ENCODE measurements at places on chromosomes 16 and 17.

DNA sequence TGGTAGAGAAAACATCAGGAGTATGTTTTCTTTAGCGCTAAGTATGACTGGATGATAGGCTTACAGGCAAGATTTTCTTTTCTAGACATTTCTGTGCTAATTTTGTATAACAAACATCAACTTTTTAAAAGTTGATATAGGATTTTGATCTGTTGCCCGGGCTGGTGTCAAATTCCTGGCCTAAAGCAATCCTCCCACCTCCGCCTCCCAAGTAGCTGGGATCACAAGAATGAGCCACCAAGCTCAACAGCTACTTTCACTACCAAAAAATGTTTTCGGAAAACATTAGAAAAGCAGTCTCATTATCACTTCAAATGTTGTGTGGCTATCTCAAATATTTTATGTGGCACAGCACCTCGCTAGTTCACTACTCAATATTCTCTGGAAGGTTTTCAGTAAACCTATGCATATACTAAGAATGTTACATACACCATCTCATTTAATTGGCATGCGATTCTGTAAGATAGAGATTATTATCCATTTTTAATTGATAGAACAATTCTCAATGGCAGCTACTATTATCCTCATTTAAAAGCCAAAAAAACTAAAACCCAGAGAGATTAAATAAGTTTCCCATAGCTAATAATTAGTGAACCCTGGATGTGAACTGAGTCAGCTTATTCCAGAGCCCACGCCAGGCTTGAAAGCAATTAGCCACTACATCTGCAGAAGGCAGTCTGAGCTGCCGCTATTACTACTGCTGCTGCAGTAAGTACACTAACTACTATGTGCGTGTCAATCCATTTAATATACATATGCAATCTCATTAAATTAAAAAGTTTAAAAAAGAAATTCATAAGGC, 41.7 kb downstream of the CREBBP start:
- DNase-seq, result no peak

DNA sequence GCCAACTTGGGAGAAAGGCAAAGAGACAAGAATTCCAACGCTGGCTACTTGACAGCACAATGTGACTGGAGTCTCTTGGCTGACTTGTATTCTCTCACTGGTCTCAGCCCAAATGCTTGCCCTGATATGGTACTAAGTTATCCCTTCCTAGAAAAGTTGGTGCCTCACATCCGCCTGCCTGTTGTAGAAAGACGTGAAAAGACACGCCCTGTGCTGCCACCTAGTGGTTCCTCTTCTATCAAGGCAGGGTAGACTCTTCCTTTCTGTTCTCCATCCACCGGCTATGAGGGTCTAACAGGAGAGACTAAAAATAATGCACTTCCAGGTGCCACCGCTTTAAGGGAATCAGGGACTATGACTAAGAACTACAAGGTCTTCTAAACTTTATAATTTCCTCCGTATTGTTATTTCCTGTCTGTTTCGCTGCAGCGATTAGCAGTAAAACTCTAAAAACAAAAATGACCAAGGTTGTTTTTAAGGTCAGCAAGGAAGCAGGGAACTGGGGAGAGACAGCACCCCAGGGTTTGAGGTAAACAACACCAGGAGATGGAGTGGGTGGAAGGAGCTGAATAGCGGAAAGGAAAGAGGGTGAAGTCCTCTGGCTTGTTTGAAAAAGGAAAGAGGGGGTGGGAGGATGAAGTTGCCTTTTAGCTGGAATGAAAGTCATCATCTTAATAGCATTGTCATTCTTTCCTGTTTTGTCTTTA, 109.5 kb downstream of the YPEL2 start:
- peak; percentile 97 for DNase-seq

DNA sequence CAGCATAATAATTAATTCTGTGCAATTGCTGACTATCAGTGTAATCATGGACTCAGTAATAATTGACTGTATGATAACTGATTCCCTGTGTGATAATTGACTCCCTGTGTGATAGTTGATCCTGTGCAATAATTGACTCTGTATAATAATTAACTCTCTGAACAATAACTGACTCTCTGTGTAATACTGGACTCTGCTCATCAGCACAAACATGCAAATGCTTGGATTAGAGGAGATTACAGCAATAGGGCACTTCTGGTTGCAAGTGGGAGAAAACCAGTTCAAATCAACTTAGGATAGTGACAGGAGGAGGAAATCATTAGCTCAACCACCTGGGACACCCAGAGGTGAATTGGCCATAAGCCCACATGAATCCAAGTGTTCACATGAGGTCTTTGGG, 582.1 kb downstream of the RBFOX1 start:
- DNase-seq, result peak; percentile 24

DNA sequence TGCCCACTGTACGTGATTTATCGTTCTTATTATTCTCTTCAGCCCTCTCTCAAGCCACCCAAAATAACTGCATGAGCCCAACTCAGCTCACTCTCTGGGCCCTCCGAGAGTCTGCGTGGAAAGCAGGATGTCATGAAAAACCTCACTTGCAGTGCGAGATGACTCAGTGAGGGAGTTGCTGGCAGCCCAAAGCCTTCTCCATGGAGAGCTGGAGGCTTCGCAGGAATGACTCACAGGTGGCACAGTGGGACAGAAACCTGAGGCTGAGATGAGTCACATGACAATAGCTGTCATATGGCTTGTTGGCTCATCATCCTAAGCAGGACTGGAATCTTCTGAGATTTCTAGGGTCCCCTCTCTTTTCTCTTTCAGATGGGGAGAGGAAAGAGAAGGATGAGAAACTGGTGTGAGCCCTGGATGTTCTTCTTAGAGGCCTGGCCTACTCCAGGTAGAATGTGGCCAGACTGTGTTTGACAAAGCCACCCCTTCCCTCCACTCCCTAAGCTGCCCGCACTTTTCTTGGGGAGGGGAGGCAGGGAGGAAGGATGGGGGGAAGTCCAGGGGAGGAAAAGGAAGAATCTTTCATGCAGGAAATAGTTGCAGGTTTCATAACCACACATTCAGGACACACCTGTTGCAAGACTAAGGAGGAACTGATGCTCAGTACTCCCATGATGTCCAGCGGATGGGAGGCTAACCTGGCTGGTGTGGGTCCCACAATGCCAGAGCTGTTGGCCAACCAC, 160.6 kb upstream of the RPL38 start:
- DNase-seq, result no peak

GRCh38 chr16:87757841-87758426, 7.9 kb downstream of the KLHDC4 start:
- DNase-seq, result no peak
